ENCODE measurements at places on chromosomes 7 and 10.

DNA sequence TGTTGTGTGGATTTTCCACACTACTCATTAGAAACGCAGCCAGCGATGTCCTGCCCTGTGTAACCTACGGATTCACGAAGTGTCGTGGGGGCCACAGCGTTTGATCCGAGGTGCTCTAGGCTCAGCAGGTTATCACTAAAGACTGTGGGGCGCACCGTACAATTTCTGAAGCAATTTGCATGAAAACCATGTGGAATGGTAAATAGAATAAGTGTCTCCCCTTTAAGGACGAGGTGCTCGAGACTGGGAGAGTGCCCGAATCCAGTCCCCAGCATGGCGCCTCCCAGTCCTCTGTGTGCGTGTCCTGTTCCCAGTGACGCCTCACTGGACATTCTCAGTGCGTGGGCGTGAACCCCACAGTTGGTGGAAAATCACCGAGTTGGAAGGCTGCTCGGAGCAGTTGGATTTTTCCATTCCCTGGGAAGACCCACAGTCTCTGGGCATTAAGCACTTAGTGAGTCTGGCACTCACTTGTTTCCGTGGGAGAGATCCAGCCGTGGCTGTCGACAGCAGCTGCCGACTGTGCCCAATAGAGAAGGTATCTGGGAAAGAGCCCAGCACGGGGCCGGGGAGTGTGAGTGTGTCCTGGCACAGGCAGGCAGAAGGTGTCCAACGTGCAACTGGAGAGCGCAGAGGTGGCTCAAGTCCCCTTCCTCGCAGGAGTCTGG, 37.0 kb downstream of the PFKP start:
- no peak for DNase-seq

DNA sequence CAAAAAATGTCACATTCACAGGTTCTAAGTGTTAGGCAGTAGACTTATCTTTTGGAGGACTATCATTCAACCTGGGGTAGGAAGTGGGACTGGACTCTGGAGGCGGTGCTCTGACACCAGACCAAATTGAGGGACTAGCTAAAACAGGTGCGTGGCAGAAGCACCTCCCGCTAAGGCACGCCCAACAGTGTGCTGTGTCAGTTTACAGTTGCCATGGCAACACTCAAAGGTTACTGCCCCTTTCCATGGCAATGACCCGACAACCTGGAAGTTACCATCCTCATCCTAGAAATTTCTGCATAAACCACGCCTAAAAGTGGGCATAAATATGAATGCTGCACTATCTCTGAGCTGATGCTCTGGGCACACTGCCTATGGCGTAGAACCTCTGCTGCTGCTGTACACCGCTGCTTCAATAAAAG, 14.0 kb upstream of the BLNK start:
- no peak for DNase-seq

GRCh38 chr10:68208424-68209042, 23.4 kb downstream of the ATOH7 start:
- no peak for DNase-seq

DNA sequence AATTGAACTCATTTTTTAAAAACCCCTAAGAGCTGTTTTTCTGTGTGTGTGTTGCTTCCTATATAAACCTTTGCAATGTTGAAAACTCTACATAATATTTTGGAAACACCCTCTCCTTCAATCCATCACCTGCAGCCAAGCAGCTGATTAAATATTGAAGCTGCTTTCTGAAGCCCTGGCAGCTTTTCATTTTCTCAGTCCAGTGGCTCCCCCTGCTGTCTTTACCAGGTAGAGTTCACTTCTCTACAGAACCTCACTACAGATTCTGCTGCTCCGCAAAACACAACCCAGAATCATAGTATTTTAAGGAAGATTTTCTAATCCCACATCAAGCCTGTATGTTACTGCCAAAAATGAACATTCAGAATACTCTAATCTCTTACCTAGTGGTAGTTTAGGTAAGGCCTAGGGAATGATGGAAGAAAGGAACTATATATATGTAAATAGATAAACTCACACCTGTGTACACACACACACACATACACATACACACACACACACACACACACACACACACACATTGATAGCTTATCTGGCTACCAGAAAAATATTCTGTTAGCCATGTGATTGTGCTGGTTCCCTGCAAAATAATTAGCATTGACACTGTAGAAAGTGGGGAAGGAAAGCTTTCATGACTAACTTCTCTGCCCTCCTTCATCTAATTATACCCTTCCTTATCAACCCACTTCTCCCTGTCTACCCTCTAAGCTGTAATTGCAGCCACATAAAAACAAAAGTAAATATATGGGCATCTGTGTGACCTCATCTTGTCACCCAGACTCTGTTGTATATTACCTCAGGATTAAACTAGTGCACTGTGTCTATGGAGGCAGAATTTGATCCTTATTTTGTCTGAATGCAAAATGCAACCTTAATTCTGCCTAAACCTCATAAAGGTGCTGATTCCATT, 229.5 kb upstream of the FZD1 start:
- DNase-seq = no peak

- DNase-seq = no peak
These were observed 196.6 kb upstream of the PLPP4 start for GRCh38 chr10:120260456-120260855.

DNA sequence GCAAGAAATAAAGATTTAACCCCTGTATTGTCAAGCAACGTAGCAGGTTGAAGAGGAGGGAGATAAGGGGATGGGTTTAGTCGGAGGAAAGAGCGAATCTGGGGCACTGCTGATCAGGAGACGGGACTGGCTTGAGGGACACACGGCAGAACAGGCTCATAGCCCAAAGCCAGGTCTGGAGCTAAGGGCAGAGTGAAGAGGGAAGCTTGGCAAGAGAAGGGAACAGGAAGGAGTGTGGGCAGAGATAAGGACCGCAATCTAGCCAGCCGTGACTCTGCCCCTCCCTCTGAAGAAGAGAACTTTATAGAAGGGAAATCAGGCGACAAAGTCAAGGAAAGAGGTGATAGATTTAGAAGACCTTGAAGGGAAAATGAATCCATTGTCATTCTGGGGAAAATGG, 67.6 kb downstream of the CAV1 start:
- DNase-seq = no peak

- DNase-seq = no peak
These were observed 101.3 kb upstream of the CTBP2 start for GRCh38 chr10:125261491-125262186.

GRCh38 chr10:74923556-74923955, 97.2 kb downstream of the KAT6B start:
- no peak for DNase-seq

DNA sequence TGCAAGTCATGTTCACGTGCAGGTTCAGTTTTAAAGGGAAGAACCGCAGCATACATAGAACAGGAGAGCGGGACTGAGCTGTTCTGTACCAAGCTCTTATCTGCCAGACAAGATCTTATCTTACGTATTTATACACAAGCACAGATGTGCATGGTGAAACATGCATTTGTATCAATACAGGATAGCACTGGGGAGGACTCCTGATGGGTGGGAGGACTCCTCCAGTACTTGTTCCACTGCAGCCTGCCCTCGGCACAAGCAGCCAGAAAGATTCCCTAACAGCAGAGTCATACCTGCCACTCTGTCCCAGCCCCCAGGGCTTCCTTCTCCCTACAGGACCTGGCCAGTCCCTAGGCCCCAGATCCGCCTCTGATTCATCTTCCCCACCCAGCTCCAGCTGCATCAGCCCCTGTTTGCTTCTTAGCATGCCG, 13.2 kb upstream of the PRKCQ start:
- DNase-seq = no peak

- no peak for DNase-seq
These were observed 206.6 kb upstream of the SH2B2 start for GRCh38 chr7:102080019-102080433.

- no peak for DNase-seq
These were observed 54.3 kb upstream of the NRP1 start for GRCh38 chr10:33388785-33389184.

- no peak for DNase-seq
These were observed 29.9 kb downstream of the SORBS1 start for GRCh38 chr10:95531058-95531809.

DNA sequence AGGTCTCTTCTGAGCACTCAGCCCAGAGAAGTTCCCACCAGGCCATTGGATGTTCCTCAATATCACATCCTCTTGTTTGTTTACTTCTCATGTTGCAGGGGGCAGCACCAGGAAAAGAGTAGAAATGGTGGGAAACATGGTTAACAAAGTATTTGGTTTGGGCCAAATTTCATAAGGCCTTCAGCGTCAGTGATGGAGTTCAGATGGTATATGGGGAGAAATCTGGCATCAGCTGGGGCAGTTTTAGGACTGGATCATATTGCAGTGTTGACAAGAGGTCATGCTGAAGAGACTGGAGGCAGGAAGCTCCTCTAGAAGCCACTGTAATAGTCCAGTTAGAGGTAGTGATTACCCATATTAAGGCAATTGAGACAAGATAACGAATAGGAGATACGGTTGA, 200.0 kb downstream of the WDR11 start:
- no peak for DNase-seq

DNA sequence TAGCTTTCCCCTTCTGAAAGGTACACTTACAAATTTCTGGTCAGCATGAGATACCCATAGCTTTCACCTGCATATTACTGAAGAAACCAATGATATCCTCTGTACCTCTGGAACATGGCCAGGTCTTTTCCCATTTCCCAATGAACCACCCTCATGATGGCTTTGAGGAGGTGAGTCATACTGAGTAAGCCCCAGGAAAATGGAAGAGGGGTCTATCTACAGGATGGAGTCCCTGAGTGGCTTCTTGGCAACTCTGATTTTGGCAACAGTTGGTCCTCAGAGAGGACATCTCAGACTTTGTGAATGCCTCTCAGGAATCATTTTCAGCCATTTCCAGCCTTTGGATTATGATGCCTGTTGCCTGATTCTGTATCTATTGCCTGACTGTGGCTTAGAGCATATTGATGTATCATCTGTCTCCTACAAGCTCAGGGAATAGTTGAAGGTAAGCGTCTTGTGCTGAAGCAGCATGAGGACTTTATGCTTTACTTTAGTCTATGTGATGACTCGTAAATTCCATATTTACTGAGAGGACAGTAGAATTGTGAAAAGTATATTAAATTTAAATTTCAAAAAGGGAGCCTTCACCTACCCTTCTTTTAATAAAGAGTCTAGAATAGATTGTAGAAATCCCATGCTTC, 84.7 kb upstream of the DKK1 start:
- no peak for DNase-seq

- DNase-seq = no peak
These were observed 50.3 kb downstream of the JAZF1 start for GRCh38 chr7:28130277-28130676.

Measured in stimulated activated CD4-positive, alpha-beta T cell treated with anti-CD3 and anti-CD28 coated beads, Interleukin-12 subunit alpha, Interleukin-12 subunit beta, amount 100 ng/mL, for 4 hours (primary cell).